ENCODE measurements at places on chromosomes 1 and 21.

DNA sequence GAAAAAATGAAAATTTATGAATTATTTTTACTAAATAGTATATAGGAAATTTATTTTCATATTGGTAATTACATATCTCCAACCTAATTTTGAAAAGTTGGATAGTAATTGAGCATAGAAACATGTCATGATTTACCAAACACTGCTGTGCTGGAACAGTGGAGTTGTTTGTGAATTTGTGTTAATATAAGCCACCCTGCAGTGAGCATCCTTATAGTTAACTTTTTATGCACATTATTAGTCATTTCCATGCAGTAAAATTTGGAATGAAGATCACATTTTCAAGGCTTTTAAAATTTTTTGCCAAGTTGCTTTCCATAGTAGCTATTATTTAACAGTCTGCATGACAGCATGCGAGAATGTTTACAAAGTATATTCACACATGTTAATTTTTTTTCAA lies 78.3 kb downstream of the VPS26C start:
- no peaks in the 10 kb centered on the region for H3K27me3 ChIP-seq
- H3K4me1 ChIP-seq: no peaks in the 10 kb centered on the region
- no peak overlapping the region for H3K4me3 ChIP-seq
- DNase-seq: no peak

GRCh38 chr1:183138301-183138700 lies 47.8 kb upstream of the LAMC2 start:
- H3K4me1 ChIP-seq: peaks cover 5% of the 10 kb centered on the region
- H3K36me3 ChIP-seq: no peaks in the 10 kb centered on the region

- no peak overlapping the region for H3K4me3 ChIP-seq
- H3K4me1 ChIP-seq: no peaks in the 10 kb centered on the region
- no peak overlapping the region for H3K27ac ChIP-seq
- DNase-seq: no peak
- H3K27me3 ChIP-seq: no peaks in the 10 kb centered on the region
- H3K36me3 ChIP-seq: no peaks in the 10 kb centered on the region
Observed at GRCh38 chr1:81068726-81069125, 732.0 kb upstream of the ADGRL2 start.

DNA sequence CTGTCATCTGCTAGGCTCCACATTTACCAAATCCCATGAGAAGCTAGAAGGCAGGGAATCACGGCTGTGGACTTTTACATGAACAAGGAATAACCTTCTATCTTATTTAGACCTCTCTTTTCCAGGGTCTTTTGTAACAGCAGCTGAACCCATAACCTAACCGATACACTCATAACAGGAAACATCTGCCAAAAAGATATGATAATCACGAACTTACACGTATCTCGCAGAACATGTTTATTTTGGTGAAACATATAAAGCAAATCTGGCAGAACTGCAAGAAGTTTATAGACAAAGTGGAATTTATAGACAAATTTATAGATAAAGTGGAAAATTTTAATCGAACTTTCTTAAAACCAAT lies 20.4 kb downstream of the TINAGL1 start:
- H3K4me3 ChIP-seq: no peak overlapping the region
- DNase-seq: no peak
- no peak overlapping the region for H3K27ac ChIP-seq
- H3K4me1 ChIP-seq: no peaks in the 10 kb centered on the region
- H3K36me3 ChIP-seq: no peaks in the 10 kb centered on the region

DNA sequence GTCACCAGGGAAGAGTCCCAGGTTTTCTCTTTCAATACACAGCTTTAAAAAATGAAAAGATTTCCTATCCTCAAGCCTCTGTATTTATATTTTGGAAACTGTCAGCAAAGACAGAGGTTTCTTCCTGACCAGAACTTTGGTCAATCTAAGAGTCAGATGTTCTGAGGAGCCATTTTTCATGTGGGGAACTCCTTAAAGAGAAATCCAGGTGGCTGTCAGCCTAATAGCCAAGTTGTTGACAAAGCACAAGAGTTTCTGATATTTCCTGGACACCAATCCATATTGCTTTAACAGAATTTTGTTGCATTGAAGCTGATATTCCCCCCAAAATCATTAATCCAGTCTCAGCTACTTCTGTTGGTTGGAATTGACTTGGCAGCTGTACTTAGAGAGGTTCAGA lies 318.6 kb upstream of the NFIA start:
- no peak overlapping the region for H3K27ac ChIP-seq
- no peak for DNase-seq
- H3K36me3 ChIP-seq: no peaks in the 10 kb centered on the region
- no peaks in the 10 kb centered on the region for H3K27me3 ChIP-seq
- H3K4me3 ChIP-seq: no peak overlapping the region

GRCh38 chr1:62991152-62991551 lies 207.2 kb downstream of the ATG4C start:
- H3K36me3 ChIP-seq: no peaks in the 10 kb centered on the region
- H3K4me3 ChIP-seq: no peak overlapping the region
- no peak overlapping the region for H3K27ac ChIP-seq
- no peaks in the 10 kb centered on the region for H3K27me3 ChIP-seq
- no peaks in the 10 kb centered on the region for H3K4me1 ChIP-seq
- no peak for DNase-seq

DNA sequence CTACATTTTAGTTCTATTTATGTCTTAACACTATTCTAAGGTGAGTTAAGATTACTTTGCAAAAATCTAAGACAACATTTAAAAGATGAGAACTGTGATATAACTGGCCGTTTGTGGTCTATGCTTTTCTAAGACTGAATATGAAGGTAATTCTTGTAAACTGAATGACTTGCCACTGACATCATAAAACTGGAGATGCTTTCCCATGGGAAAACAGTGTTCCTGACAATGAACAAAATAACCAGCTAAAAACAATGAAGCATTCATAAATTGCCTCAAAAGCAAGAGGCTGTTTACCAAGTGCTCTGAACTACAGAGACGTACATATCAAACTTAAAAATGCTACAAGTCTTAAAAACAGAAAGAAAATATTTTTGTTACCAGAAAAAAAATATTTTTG lies 54.7 kb downstream of the APP start:
- no peaks in the 10 kb centered on the region for H3K27me3 ChIP-seq
- H3K4me3 ChIP-seq: no peak overlapping the region
- no peak overlapping the region for H3K27ac ChIP-seq
- no peaks in the 10 kb centered on the region for H3K36me3 ChIP-seq

DNA sequence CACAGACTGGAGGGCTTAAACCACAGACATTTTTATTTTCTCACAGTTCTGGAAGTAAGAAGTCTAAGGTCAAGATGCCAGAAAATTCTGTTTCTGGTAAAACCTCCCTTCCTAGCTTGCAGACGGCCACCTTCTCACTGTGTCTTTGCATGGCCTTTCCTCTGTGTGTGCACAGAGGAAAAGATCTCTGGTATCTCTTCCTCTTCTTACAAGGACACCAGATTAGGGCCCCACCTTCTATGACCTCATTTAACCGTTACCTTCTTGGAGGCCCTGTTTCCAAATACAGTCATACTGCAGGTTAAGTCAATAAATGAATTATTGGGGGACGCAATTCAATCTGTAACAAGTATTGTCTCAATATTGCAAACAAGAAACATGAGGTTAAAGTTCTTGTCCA lies 63.0 kb upstream of the PRDX6 start:
- no peak overlapping the region for H3K4me3 ChIP-seq
- H3K4me1 ChIP-seq: no peaks in the 10 kb centered on the region

- no peaks in the 10 kb centered on the region for H3K4me1 ChIP-seq
- no peak overlapping the region for H3K27ac ChIP-seq
- H3K4me3 ChIP-seq: no peak overlapping the region
- no peaks in the 10 kb centered on the region for H3K27me3 ChIP-seq
Observed at GRCh38 chr21:45578811-45579381, 36.7 kb upstream of the SLC19A1 start.

DNA sequence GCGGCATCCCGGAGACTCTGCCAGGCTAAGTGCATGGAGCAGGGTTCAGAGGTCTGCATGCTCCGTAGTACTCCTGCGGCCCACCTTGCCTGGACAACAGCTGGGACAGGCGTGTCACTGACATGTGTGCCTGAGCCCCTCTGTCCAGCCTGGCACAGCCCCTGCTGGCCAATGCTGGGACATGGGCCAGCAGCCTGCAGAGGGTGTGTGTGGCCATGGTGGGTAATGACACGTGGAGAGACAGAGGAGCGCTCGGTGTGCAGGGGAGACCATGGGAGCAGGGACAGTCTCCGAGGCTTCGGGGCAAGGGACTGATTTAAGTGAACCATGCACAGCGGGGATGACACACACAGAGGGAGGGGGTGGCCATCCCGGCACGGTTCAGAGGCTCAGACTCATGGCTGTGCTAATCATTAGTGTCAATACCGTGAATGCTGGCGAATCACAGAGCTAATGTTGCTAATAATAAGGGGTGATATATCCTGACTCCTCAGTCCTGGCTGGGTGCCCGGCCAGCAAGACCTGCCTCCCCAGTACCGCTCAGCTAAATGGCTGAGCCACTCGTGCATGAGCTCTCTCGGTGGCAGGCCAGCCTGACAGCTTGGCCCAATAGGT lies 41.5 kb downstream of the IGSF21 start:
- no peaks in the 10 kb centered on the region for H3K36me3 ChIP-seq
- DNase-seq: no peak
- H3K27me3 ChIP-seq: no peaks in the 10 kb centered on the region
- no peak overlapping the region for H3K27ac ChIP-seq
- no peaks in the 10 kb centered on the region for H3K4me1 ChIP-seq

- H3K27me3 ChIP-seq: no peaks in the 10 kb centered on the region
- no peaks in the 10 kb centered on the region for H3K36me3 ChIP-seq
- no peaks in the 10 kb centered on the region for H3K4me1 ChIP-seq
- peak; percentile 87 for DNase-seq
- H3K27ac ChIP-seq: peak overlapping the region; percentile 67
Observed at GRCh38 chr21:39083377-39084008, 99.8 kb downstream of the PSMG1 start.

DNA sequence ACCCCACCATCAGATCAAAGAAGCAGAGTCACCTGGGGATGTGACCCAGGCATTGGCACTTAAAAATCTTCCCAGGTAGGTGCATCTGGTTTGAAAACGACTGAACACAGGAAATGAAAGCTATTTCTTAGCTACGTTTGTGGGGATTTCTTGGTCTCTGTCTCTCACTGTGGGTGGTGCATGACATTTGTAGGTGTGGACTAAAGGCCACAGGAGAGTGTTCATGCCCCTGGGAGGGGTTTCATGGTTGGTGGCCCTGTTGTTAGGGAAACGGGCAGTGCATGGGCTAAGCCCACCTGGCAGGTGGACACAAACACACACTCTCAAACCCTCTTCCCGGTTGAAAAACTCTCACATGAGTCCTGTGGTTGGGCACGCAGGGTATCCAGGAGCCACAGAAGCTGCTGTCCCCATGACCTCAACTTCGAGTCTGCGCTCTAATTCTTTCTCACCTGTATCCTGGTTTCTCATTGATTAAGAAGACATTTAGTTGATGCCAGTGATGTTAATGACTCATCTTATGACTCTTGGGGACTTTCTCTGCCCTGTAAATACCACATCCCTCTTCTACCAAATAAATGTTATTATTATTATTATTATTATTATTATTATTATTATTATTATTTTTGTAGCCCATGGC lies 119.4 kb downstream of the MRPS6 start:
- H3K27ac ChIP-seq: no peak overlapping the region
- no peaks in the 10 kb centered on the region for H3K27me3 ChIP-seq
- DNase-seq: no peak
- H3K36me3 ChIP-seq: no peaks in the 10 kb centered on the region
- no peak overlapping the region for H3K4me3 ChIP-seq

- no peaks in the 10 kb centered on the region for H3K36me3 ChIP-seq
- H3K27me3 ChIP-seq: no peaks in the 10 kb centered on the region
- H3K4me3 ChIP-seq: no peak overlapping the region
Observed at GRCh38 chr1:93495911-93496310, 48.0 kb downstream of the FNBP1L start.

DNA sequence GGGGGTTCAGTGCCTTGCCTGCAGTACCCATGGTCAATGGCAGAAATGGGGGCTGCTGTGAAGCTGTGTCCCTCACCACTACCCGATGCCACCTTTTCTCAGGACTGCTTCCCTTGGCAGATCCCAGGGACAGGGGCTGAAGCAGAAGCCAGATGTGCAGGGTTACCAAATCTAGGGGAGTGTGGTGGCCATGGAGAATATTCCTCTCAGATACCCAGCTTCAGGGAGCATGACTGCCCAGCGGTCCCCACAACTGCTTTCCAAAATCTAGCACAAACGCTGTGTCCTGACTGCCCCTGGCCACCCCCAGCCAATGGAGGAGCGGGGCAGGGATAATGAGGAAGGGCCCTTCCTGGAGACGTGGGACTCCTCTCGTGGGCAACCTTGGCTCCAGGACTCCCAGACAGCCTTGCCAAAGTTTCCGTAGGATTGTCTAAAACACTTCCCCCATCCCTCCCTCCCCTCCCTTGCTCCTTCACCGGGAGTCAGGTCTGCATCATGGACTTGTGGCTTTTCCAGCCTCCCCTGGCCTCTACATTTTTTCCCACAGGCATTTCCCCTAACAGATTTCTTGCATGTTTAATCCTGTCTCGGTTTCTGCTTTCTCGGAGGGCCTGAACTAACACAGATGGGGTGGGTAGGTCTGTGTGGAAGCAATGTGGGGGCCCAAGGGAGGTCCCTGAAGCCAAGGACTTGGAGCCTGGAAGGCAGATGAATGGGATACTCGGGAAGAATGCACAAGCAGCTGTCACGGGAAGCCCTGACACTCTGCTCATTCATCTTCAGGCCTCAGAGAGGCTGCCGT lies 80.5 kb downstream of the OMA1 start:
- no peak overlapping the region for H3K27ac ChIP-seq
- no peak for DNase-seq
- H3K4me1 ChIP-seq: no peaks in the 10 kb centered on the region

- no peak overlapping the region for H3K27ac ChIP-seq
- no peaks in the 10 kb centered on the region for H3K36me3 ChIP-seq
- DNase-seq: peak; percentile 68
- H3K4me3 ChIP-seq: no peak overlapping the region
- no peaks in the 10 kb centered on the region for H3K27me3 ChIP-seq
- no peaks in the 10 kb centered on the region for H3K4me1 ChIP-seq
Observed at GRCh38 chr1:110412576-110412975, 5.1 kb upstream of the LAMTOR5 start.

DNA sequence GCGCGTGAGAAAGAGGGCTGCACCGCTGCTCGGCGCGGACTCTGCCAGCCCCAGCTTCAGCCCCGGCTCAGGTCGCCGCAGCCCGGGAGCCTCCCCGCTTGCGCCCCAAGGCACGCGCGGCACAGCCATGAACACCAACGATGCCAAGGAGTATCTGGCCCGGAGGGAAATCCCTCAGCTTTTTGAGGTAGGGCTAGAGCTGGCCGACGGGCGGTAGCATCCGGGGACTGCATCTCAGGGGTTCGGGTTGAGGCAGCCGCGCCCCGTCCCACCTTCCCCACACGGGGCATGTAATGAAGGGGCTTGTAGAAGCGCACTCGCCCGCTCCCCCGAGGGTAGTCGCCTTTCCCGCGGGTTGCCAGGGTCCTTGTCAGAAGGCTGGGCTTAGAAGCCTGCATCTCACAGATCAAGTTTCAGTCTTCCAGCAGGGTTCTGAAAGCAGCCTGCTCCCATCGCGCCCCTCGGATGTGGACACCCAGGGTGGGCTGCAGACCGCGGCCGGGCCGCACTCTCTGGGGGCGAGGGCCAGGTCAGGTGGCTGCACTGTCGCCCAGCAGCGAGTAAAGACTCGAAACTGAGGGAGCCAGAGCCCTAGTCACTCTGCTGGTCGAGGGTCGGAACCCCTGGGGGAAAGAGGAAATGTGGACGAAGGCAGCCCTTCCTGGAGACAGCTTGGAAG lies 507 bp downstream of the AK5 start:
- no peak for DNase-seq
- H3K4me1 ChIP-seq: no peaks in the 10 kb centered on the region

- no peak for DNase-seq
- no peak overlapping the region for H3K27ac ChIP-seq
- H3K4me3 ChIP-seq: no peak overlapping the region
- H3K36me3 ChIP-seq: no peaks in the 10 kb centered on the region
- H3K4me1 ChIP-seq: no peaks in the 10 kb centered on the region
- H3K27me3 ChIP-seq: no peaks in the 10 kb centered on the region
Observed at GRCh38 chr1:155569988-155570592, 7.5 kb upstream of the ASH1L start.

Data from colonic mucosa (tissue), 4 donors.